ENCODE measurements at places on chromosomes 11 and 22. TPM values are rescaled to one million over a fixed set of nuclear protein-coding genes. Genes with fewer than 3 reads are reported as not detected.

DNA sequence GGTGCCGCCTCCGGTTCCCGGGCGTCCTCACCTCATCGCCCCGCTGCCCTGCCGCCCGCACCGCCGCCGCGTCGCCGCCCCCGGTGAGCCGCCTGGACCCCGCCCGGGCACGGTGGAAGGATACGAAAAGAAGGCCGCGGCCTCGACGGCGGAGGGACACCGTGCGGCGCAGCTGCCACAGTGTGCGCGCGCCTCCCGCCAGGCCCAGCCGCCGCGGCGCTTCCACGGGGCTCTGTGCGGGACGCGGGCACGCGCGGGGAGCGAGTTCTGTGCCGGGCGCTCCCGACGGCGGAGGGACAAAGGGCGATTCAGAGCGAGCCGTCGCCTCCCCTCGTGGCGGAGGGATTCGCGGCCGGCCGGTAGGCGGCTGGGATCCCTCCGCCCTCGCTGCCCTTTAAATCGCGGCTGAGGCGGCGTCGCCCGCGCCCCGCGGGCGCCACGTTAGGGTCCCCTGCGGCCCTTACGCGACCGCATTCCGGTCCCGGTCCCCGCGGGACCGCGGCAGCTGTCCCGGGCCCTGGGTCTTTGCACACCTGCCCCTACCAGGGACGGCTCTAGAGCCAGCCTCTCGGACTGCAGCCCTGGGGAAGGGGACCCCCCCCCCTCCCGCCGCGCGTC lies 568 bp upstream of the KMT5B start:
- peak; percentile 40 for DNase-seq

DNA sequence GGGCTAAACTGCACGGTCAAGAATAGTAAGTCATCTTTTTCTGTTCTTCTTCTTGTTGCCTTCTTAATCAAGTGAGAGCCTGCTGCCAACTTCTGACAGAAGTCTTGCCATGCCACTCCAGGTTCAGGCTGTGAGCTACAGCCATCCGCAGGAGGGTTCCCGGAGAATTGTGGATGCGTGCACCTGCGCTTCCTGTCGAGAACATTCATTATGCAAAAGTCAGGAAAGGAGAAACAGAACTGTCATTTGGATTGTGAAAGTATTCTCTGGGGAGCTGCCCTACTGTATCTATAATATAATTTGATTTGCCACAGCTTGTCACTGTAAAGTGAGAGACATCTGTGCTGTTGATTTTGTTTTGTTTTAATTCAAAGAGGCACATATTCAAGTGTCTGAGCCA lies 12.3 kb downstream of the IL17RA start:
- DNase-seq = no peak

DNA sequence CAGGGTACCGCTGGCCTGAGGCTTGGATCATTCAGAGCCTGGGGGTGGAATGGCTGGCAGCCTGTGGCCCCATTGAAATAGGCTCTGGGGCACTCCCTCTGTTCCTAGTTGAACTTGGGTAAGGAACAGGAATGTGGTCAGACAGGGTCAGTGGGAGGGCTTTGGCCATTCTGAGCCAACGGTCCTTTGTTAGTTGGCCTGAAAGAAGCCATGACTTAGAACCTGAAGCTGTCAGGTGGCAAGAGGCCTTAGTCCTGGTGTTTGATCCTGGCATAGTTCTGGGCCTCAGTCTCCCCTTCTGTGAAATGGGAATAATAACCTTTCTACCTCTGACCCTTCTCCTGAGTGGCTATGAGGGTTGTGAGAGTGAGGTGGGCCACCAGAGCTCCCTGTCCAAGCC lies 8.3 kb downstream of the PGAP2 start:
- DNase-seq = no peak

GRCh38 chr11:5967708-5968107 lies 586 bp downstream of the OR56A5 start:
- DNase-seq = no peak

GRCh38 chr11:721741-722345 lies 15.8 kb downstream of the EPS8L2 start:
- no peak for DNase-seq

Gene GGTLC3
- total RNA-seq = not detected

- DNase-seq = no peak
Observed at GRCh38 chr11:24760681-24761080, 263.8 kb downstream of the LUZP2 start.

Gene ACR
- not detected for total RNA-seq

Gene IPO7
- 112 TPM for total RNA-seq

Gene ASCL2
- not detected for total RNA-seq

DNA sequence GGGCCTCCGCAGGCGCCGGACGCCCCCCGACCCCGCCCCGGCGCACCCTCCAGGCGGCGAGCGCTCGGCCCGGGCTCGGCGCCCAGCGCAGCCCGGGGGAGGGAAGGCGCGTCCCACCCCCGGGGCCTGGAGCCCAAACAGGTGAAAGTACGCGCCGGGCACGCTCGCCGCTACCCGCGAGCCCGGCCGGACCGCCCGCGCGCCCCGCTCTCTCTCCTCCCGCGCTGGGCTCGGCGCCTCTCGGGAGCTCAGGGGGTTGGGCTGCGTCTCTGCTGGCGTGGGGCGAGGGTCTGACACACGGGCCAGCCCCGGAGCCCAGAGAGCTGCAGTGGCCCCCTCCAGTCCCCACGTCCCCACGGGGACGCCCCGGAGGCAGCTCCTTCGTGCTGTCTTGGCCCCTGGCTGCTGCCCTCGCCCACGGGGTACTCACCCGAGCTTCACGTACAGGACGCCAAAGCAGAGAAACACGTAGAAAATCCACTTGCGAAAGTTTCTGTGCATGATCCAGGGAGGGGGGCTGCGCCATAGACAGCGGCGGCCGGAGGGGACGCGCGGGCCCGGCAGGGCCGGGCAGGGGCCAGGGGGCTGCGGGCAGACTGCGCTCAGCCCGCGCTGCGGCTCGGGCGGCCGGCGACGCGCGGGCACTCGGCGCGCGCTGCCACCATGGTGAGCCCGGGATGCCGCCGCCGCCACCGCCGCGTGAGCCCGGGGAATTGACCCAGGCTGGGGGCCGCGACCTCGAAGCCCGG lies 534 bp downstream of the WNT7B start:
- DNase-seq = no peak

- no peak for DNase-seq
Observed at GRCh38 chr11:68377389-68377795, 65.0 kb downstream of the LRP5 start.

DNA sequence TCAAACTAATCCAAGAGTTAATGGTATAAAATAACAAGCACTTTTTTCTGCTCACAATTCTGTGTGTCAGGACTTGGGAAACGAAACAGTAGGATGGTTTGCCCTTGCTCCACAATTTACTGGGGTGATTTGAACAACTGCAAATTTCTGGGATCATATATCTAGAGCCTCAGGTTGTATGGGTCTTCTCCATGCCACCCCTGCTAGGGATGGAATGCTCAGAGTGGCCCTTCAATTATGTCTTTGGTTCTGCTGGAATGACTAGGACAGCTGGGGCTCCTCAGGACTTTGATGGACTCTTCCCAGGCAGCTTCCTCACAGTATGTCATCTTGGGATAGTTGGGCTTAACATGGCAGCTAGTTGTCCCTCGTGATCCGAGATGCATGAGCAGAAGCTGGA lies 223.0 kb upstream of the ANO5 start:
- DNase-seq = no peak

- no peak for DNase-seq
Observed at GRCh38 chr11:113417428-113417827, 29.8 kb downstream of the ANKK1 start.

Gene SSTR3
- total RNA-seq = 0.28 TPM

DNA sequence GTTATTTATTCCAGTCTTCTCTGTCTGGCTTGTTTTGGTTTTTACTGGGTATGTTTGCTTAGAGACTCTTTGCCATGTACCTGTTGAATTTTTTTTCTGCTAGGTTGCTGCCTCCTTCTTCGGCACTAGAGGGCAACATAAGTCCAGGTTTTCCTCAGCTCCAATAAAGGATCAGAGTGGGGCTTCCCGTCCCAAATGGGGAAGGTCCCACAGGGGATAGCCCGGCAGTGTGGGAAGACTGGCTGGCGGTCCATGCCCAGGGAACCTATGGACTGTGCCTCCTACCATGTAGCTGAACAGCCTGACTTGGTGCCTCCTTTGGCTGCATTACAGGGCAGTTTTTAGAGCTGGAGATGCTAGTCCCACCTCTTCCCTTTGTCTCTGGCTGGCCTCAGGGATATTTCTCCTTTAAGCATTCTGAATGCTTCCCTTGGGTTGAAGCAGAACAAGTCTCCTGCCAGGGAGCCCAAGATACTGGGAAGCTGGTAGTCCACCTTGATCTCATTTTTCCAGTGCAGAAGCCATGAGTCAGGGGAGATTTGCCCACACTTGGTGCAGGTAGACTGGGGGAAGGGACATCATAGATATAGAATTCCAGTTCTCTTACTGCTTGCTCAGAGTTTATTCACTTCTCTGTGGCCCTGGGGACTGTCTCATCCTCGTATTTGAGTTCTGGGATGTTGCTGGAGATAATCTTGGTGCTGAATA lies 60.2 kb downstream of the BRD1 start:
- DNase-seq = peak; percentile 15

DNA sequence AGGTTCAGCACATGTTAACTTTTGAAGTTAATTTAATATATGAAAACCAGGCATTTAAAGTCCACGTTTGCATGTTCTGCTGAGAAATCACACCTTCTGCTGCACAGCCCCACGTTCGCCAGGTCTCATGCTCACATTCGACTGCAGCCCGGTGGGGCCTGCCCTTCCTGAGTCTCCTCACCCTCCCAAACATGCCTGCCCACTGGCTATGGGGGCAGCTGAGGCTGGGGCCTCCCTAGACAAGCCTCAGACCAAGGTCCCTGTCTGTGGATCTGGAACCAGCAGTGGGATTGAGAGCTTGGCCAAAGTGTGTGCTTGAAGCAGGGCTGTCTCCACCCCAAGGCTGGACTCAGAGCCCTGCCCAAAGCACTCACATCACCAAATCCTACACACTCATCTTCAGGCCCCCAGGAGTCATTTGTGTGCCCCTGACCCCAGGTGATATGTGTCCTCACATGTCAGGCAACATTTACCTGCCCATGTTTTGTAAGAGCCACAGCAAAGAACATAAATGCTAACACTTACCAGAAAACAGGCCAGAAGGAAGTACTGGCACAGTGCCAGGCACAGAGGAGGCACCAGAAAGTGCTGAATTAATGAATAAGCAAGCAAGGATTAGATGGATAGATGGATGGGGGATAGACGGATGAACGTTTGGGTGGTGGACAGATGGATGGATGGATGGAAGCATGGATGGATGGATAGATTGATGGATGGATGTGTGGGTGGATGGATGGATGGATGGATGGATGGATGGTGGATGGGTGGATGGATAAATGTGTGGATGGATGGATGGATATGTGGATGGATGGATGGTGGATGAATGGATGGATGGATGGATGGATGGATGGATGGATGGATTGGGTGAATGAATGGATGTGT lies 9.4 kb upstream of the FADD start:
- DNase-seq = no peak

DNA sequence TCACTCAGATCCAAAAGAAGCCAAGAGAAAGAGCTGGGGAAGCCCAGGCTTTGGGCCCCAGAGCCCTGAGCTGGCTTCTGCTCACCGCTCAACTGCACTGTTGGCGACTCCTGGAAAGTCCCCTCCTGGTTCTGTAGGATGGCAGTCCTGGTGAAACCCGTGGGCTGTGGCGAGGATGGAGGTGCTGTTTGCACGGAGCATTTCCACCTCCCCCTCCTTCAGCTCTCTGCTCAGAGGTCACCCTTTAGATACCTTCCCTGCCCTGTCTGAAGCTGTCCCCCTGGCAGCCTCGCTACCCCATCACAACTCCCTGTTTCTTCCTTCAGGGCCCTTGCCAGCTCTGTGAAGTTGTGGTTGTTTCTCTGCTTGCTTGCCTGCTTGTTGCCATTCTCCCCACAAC lies 97.8 kb downstream of the MYO18B start:
- no peak for DNase-seq

- no peak for DNase-seq
Observed at GRCh38 chr11:14644226-14645014, 816 bp downstream of the PDE3B start.

DNA sequence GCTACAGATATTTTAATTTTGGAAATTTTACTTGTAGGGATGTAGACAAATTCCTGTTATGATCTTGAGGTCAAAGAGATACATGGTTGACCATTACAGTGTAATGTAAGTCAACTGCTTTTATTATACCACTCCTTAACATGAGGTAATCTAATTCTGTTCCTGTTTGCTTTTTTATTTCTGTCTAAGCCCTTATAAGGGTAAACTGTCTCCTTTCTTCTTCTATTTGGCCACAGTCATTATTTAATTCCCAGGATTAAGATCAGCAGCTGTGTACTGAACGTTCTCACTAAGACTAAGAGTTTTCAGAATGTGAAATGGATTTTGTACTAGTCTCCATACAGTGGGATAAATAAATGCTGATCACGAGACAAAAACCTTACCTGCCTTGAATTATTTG lies 32.8 kb downstream of the C2CD3 start:
- DNase-seq = no peak

- no peak for DNase-seq
Observed at GRCh38 chr11:106958517-106959248, 59.6 kb downstream of the GUCY1A2 start.

- no peak for DNase-seq
Observed at GRCh38 chr22:23565915-23566704, 14.0 kb downstream of the IGLL1 start.

- no peak for DNase-seq
Observed at GRCh38 chr11:119728211-119728626, 781 bp downstream of the NECTIN1 start.

DNA sequence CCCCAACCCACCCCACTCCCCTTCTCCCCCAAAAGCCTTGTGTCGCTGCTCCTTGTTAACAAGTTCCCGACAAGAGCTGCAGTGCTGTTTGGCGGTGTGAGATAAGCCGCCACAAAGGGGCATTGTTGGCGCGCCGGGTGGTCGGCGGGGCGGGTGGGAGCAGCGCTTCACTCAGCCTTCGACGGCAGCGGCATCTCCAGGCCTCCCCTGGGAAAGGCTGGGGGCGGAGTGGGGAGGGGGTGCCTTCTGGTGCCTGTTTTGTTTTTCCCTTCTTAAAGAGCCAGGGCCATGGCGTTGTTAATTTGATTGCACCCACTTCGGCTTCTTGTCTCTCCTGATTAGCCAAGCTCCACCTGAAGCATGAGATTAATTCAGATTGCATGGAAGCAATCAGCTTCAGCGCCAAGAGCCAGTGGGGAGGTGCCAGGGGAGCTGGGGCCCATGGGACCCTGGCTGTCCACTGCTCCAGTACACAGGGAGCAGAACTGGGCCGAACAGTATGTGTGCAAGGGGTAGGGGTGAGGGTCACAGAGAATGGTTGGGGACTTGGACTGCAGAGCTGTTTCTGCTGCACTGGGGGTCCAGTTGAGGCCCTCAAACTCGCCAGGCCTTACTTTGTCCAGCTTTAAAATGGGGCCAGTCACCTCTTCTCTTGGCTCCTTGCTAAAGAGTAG lies 165.1 kb downstream of the CEP164 start:
- DNase-seq = no peak

DNA sequence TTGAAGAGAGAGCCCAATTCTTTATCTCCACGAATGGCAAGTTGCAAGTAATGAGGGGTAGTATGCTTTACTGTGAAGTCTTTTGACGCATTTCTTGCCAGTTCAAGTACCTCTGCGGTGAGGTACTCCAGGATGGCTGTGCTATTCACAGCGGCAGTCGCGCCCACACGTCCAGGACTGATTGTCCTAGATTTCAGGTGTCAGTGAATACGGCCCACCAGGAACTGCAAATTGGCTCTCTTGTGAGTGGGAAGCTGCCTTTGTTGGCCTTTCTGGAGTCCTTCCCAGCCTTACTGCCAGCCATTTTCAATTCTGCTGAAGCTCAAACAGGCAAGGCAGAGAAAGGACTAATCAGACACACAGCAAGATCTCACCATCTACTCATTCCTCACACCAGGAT lies 8.5 kb downstream of the PPFIA1 start:
- no peak for DNase-seq
